NCI-H748 treated with DMSO at 0.1 percent for 48 hours (cell line): ENCODE measurements at places on chromosomes 3 and 15.

DNA sequence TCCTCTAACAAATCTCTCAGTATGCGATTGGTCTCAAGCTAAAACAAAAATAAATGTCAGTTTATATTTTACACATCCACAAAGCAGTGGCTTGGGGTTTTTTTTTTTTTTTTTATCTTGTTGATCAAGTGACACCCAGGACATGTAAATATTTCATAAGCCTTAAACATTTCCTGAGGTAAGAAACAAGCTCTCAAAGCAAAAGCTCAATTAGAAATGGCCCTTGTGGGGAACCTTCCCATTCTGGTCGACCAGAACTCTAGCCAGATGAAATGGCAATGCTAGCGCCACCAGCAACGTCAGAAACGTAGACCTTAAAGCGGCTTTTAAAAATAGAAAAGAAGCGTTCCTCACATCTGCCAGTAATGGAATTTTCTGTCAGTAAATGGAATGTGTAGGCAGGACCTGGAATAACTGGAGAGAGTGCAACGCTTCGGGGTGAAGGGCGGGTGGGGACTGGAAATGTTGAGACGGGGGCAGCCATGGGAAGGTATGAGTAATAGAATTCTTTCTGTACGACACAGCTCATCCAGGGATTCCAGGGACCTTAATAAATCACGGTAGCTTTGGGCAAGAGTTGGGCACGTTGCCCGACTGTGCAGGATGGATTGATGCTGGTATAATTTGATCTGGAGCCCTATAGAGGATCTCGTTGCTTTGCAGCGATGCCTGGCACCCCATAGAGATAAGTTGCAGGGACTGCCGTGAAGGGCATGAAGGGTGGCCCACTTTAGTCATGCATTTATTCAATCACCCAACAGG is 44.4 kb downstream of the BTD start:
- no peak for DNase-seq

- DNase-seq: no peak
Measured at GRCh38 chr3:177452831-177453450, 255.7 kb upstream of the TBL1XR1 start.

- no peak for DNase-seq
Measured at GRCh38 chr3:157078131-157078810, 81.7 kb downstream of the CCNL1 start.

- DNase-seq: no peak
Measured at GRCh38 chr3:30308131-30308530, 298.3 kb upstream of the TGFBR2 start.

DNA sequence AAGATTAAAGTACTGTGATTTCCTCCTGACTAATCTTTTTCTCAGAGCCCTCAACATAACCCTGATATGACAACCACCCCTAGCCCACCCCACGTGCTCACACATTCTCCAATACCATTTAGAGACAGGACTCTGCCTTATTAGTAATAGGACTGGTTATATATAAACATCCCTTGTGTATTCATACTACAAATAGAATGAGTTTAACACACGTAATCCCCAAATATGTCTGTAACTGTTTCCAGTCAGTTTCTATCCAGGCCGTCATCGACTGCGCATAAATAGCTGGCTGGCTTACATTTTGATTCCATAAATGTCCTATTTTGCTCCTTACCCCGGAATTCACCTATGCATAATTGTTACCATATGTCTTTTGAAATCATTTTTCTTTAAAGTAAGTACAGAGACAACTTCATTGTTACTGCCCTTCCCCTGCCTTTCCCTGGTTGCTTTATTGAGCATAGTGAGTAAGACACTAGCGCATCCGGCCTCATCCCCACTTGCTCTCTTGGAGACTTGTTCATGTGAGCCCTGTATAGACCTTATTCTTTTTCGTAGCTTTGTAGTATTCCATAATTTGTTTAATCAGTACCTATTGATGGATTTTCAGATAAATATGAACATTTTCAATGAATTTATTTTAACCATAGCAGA is 3.5 kb upstream of the P2RY14 start:
- no peak for DNase-seq

GRCh38 chr15:93030430-93031102 is 58.4 kb downstream of the RGMA start:
- peak; percentile 15 for DNase-seq

DNA sequence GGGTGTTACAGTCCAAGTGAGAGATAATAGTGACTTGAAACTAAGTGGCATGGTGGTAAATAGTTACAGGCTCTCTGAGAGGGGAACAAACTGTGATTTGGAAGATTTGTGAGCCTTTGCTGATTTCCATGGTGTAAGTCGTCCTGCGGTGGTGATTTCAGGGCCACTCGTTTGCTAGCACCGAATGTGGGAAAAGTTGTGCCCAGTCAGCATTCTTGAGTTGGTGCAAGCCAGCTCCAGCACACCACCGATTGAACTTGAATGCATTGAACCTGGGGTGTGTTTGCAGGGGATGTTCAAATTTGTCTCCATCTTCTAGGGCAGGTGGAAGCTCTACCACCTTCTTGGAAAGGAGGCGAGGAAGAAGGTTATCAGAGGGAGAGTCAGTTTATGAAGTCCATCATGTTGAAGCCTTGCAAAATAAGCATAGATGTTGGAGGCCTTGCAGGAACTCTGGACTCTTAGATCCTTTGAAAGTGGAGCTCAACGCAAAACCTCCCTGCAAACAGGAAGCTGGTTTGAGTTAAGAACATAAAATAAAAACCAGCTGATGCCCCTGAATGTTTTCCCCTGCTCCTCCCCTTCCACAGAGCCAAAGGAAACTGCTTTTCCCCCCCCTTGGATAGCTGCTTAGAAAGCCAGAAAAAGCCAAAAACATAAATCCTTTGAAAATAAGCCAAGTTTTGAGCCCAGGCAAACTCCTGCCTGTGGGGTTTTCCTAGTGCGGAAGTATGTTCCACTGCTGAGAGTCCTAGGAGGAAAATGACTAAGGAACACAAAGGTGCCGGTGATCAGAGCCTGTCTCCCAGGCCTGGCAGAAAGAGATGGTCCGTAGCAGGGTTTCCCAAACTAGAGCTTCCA is 21.9 kb downstream of the MAPKBP1 start:
- no peak for DNase-seq

DNA sequence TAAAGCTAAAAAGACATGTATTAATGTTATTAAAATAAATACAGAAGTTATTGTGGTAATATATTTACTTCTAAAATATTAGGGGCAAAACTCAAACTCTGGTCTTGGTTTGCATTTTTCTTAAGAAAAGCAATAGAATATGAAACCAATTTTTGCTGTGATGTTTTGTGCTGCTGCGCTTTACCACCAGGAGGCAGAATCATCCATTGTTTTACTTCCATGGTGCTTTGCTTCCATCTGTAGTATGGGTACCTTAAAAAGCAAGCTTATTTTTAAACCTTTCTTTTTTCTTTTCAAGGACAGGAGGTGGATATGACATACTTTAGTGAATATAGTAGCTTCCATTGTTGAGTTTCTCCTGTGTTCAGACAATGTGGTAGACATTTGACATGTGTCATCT is 46.6 kb upstream of the MRPL3 start:
- no peak for DNase-seq

DNA sequence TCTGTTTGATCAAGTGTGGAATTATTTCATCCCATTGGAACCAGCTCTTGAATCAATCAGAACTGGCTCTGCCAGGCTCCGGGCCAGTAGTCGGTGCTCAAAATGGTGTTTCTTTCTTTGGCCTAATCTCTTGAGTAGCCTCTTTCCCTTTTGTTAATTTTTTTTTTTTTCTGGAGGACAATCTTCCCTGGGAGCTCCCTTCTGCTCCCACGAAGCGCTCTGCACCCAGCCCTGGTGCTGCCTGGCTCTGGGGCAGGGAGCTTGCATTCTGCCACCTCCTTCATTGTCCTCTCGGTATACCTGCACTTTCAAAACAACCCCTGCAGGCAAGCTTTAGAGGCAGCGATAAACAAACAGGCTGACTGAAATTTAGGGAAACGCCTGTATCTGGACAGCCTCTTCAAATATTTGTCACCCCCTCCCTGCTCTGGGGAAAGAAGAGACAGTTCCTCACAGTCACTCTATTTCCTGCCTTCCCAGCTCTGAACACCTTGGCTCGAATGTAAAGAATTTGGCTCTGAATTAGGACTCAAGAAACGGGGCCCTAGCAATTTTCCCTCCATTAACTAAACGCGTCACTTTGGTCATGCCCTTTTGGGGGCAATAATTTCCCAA is 1.1 kb upstream of the THSD4 start:
- DNase-seq: peak; percentile 43

DNA sequence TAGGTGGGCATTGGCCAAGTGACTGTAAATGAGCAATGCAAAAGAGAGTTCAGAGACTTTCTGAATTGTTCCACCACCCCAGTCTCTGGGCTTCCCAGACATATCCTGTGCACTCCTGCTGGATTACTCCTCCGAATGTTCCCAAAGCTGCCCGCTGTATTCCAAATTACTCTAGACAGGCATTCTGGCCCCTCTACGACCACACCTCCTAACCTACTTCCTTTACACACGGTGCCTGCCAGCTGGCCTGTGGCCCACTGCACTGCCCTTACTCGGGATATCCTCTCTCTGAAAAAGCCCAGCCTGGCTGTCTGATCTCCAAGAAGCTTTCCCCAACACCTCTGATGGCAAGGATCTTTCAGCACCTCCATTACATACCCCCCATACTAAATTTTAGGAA is 66.6 kb downstream of the DUT start:
- DNase-seq: no peak

DNA sequence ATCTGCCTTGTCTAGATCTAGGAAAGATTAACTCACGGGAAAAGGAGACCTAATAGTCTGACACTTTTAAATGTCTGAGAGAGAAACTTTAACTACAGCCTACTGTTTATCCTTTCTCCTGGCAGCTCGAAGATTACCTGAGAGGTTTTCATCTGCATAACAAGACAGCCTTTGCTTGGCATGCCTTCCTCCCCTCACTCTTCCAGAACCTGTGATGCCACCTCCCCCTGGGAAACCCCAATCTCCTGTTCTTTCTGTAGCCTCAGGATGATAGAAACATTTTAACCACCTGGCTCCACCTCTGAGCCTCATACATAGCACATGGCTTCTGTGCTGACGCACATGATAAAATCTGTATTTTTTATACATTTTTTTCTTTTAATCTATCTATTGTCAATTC is 420.8 kb downstream of the CNTN6 start:
- DNase-seq: no peak

DNA sequence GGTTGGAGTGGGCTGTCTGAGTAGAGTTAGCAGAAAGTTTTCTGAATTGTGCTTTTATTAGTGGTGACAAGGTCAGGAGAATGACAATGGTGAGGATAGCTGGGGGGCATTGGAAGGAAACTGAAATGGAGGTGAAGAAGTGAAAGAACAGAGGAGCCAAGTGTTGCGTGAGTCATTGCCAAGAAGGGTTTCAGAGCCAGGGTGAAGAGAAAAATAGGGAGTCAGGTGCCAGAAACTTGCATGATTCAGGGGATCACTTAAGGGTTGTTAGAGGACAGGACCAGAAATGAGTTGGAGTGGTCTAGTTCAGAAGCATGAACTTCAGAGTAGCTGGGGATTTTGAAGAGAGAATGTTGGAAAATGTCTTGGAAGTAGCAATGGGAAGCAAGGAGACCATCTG is 86.0 kb upstream of the GALNT15 start:
- DNase-seq: no peak
